ENCODE measurements at places on chromosomes 12 and 14.

DNA sequence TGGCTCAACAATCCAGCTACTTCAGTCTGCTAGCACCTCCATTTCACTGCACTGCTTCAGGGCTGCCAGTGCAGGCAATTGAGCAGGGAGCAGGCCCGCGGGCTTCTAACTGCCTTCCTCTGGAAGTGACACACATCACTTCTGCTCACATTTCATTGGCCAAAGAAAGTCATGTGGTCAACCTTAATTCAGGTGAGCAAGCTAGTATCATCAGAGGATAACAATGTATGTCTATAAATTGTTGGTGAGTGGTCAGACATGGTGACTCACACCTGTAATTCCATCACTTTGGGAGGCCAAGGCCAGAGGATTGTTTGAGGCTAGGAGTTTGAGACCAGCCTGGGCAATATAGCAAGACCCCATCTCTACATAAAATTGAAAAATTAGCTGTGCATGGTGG is 22.3 kb upstream of the CHGA start:
- no peak for DNase-seq

GRCh38 chr14:33693237-33693636 is 257.6 kb downstream of the EGLN3 start:
- no peak for DNase-seq

GRCh38 chr12:64007853-64008252 is 163.4 kb downstream of the SRGAP1 start:
- DNase-seq: no peak

GRCh38 chr14:36619853-36620252 is 37.4 kb upstream of the NKX2-8 start:
- no peak for DNase-seq

DNA sequence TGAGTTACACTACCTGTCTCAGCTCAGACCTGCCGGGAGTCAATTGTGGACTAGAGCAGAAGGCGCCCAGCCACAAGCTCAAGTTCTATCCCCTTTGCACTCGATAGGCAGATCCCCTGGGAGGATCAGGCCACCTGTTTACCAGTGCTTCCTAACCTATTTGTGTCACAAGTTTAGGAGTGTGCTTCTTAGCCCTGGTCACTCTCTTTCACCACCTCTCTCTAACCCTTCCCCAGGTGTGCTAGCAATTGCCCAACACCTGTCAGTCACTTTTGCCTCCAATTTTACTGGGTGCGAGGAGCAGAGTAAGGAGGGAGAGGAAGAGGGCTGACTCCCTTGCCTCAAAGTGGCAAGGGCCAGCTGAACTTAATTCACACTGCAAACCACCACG is 745 bp upstream of the NAA30 start:
- DNase-seq: no peak

DNA sequence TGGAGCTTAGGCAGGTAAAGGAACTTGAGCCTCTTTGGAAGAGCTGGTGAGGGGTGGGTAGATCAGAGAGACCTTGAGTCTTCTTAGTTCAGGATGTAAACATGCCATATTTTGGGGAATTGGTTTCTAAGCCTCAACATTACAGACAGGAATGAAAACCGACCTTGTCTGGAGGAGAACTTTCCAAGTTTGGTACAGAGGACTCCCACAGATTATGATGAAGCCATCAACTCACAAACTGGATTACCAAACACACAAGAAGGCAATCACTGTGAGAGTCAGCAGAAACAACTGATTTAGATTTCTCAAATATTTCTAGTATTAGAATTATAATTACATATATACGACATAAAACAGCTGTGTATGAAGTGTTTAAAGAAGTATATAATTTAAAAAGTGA is 22.3 kb upstream of the AMN1 start:
- DNase-seq: no peak

GRCh38 chr12:71704920-71705319 is 19.0 kb downstream of the TMEM19 start:
- no peak for DNase-seq

GRCh38 chr14:99562856-99563748 is 40.9 kb downstream of the CCDC85C start:
- DNase-seq: peak; percentile 21

DNA sequence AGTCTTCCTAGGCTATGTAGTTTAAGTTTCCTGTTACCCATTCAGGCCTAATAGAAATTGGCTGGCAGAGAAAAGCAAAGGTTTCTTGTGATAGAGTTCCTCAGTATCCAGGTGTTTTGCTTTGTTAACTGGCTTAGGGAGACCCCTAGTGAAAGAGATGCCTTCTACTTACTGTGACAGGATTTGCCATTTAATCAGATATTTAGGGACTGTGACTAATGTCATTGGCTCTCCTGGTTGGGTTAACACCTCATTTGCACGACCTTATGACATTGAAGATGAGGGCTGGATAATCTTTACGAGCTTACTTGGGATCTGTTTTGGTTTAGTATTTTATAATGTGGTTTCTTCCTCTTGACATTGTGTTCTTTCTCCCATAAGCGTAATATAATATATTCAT is 5.8 kb downstream of the MON2 start:
- no peak for DNase-seq

DNA sequence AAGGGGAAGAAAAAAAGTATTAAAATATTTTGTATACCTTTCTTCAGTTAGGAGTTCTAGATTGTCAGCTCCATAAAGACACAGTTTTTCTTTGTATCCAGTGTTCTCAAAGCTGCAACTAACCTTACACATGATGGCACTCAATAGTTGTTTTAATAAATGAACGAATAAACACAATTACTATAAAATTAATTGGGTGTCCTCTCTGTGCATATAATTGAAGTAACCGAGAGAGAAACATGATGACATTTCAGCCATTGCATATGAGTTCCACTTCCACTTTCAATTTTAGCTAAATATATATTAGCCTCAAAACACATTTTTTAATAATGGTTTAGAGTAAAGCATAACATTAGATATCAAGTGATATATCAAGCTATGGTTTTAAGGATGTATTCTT is 671.2 kb downstream of the LRFN5 start:
- no peak for DNase-seq

GRCh38 chr12:98332642-98333041 is 182.7 kb upstream of the TMPO start:
- DNase-seq: no peak

GRCh38 chr12:116559162-116559935 is at the start of gene MAP1LC3B2:
Gene MAP1LC3B2, plus strand, starts transcription at chr12:116559381. Its CDS starts 16,562 bp downstream, at chr12:116575943.
- no peak for DNase-seq

DNA sequence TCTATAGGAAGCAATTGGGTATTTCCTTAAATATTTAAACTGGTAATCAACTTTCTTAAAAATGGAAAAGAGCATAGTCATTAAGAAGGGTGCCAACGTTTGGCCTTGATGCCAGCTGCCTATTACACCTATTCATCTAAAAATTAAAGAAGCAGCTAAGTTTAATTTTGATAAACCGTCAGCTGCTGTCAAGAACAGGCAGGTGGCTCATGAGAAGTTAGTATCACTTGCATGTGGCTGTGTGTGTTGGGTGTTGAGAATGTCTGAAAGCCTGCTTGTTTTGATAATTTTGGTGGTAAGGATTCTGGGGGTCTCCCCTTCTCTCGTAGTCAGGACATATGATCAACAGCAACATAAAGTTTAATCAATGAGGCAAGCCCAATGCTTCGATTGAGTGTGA is 6.5 kb downstream of the GLRX5 start:
- no peak for DNase-seq

DNA sequence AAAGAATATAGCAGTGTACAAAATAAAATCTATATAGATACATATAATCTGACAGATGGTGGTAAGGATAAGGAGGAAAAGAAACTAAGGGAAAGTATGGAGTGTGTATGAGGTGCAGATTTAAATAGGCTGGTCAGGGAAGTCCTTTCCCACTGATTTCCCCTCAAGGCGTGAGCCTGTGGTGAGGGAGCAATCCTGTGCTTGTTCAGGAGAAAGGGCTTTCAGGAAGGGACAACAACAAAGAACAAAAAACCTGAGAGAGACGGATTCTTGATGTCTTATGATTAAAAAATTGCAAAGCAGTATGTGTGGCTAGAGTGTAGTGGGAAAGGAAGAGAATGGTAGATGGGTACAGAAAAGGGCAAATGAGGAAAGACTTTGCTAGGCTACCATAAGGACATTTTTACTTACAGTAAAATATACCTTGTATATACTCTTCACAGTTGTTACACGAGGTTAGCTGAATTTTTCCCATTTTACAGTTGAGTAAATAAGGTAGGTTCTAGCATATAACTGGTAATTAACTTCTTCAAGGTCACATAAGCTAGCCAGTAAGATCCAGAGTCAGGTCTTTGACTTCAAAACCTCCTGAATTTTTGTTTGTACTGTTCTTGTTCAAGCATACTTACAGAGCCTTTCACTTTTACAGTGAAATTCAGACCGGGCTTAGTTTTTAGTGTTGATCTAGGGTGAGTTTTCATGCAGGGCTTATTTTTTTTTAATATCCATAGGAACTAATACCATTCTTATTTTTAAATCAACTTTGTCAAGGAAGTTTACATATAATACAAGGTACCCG is 15.6 kb downstream of the CNOT2 start:
- no peak for DNase-seq

DNA sequence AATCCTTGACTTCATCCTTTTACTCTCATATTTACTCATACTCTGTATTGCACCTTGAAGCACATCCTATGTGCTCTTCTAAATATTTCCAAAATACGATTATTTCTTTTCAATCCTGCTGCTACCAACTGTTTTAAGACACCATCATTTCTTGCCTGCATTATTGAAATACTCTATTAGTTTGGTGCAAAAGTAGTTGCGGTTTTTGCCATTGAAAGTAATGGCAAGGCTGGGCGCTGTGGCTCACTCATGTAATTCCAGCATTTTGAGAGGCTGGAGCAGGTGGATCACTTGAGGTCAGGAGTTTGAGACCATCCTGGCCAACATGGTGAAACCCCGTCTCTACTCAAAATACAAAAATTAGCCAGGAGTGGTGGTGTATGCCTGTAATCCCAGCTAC is 412.5 kb downstream of the KCNH5 start:
- DNase-seq: no peak

DNA sequence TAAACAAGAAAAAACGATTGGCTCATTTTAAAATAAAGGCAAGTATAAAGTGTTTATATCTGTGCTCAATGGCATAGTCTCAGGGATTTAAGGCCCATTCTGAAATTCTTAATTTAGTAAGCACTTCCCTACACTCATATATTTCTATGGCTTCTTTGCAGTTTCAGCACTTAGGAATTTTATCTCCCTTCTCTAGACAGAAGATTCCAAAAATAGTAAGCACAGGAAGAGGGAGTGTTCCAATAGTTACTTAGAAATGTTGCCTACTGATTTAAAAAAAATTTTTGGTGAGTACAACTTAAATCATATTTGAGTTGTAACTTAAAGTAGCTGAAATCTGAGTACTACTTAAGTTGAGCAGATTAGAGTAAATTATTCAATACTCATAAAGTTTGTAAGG is 19.8 kb downstream of the INSM2 start:
- no peak for DNase-seq

GRCh38 chr12:76028571-76029277 is 2.9 kb downstream of the PHLDA1 start:
- DNase-seq: no peak

GRCh38 chr12:99131751-99132199 is 486.7 kb downstream of the APAF1 start:
- DNase-seq: no peak

GRCh38 chr12:23126794-23127193 is 501.8 kb downstream of the ETNK1 start:
- no peak for DNase-seq

GRCh38 chr12:14238221-14238792 is 127.2 kb upstream of the ATF7IP start:
- DNase-seq: no peak

DNA sequence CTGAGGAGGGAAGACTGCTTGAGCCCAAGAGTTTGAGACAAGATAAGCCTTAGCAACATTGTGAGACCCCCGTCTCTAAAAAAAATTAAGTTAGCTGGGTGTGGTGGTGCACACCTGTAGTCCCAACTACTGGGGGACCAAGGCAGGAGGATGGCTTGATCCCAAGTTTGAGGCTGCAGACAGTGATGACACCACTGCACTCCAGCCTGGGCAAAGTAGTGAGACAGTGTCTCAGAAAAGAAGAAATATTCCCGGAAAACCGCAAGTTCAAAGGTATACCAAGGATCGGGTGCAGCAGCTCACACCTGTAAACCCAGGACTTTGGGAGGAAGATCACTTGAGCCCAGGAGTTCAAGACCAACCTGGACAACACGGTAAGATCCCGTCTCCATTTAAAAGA is 5.8 kb downstream of the PTGES3 start:
- no peak for DNase-seq

- DNase-seq: no peak
Observed at GRCh38 chr14:44461811-44462210, 45.3 kb downstream of the FSCB start.

DNA sequence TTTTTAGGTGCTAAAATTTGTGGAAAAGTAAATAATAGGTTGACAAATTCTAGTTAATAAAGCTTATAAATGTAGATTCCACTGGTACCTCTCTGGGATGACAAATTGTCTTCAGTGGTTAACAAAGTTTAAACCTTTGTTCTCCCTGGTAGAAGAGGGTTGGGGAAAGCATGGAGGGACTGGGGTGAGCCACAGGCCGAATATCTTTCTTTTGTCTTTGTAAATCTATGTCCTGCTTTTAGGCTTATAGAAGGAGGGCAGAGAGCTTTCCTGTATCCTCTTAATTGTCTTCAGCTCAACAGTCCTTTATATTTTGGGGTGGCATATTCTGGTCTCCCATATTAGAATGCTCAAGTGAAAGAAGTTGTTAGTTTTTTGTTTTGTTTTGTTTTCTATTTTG is 142.2 kb upstream of the CNOT2 start:
- no peak for DNase-seq

GRCh38 chr12:55743406-55744339 is 751 bp downstream of the GDF11 start:
- DNase-seq: no peak

GRCh38 chr12:62103748-62104147 is 156.5 kb upstream of the USP15 start:
- no peak for DNase-seq

GRCh38 chr12:15854916-15855315 is 27.3 kb upstream of the STRAP start:
- DNase-seq: no peak

GRCh38 chr14:100988956-100989355 is 85.4 kb upstream of the RTL1 start:
- no peak for DNase-seq

DNA sequence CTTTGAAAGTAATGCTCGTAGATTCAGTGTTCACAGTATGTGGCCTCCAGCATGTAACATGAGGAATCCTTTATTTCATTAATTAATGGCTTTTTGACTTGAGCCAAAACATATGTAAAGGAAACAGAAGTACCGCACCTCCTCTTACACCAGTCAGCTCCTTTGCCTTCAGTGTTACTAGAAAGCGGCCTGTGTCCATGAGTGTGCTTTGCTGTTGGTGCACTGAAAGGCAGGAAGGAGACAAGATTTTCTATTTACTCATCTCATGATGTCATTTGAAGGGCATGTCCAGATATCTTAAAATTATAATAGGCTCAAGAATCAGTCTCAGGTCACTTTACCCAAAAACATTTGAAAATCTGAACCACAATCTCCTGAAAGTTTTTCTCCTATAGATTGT is 9.9 kb upstream of the CCT2 start:
- no peak for DNase-seq

DNA sequence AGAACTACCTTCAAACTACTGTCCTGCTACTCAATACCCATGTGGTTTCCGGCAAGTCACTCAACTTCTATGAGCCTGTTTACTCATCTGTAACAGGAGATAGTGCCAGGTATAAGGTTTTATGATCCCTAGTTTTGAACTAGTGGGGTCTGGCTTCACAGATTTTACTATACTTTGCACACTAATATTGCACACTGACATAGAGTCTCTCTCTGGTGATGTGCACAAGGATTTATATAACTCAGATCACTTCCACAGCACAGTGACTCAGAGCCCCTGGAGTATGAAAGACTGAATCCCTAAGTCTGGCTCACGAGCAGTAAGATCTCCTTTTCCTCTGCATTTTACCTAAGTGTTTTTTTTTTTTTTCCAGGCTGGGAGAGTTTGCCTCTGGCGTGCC is 69.7 kb upstream of the SLC38A2 start:
- no peak for DNase-seq
